Activated naive CD8-positive, alpha-beta T cell treated with anti-CD3 and anti-CD28 coated beads for 36 hours (primary cell): ENCODE measurements at places on chromosomes 1 and 21.

- DNase-seq, result no peak
Measured at GRCh38 chr21:45373991-45374816, 30.8 kb upstream of the COL18A1 start.

DNA sequence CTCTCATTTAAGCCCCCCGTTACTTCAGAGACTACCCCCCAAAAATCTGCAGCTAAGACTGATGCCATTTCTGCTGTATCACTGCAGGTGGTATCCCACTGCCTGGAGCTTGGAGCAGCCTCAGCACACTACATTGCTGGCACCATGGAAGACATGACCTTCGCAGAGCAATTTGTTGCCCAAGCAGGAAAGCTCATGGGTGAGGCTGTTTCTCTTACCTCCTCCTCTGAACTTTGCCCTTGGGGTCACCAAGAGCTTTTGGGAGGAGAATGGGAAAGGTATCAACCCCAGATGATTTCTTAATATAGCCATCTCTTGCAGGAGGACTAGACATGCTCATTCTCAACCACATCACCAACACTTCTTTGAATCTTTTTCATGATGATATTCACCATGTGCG is 2.0 kb downstream of the HSD11B1 start:
- DNase-seq, result no peak

GRCh38 chr21:31490443-31490842 is 146.4 kb upstream of the TIAM1 start:
- no peak for DNase-seq

DNA sequence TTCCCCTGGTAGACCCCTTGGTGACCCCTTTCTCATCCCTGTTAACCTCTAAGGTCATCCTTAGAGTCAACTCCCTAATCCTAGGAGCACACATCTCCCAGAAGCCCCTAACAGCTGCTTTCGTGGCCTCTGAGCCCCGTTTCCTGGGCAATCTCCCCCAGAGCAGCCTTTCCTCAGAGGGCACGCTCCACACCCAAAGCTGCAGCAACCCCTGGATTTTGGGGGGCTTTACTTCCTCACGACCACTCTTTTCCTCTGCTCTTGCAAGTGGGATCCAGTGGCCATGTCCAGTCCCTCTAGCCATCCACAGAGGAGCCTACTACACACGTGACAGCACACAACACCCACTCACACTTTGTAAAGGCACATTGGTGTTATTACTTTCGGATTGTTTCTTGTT is 13.8 kb downstream of the ABCA4 start:
- no peak for DNase-seq

- no peak for DNase-seq
Measured at GRCh38 chr1:213658457-213658856, 329.3 kb upstream of the PROX1 start.

- no peak for DNase-seq
Measured at GRCh38 chr1:112544011-112544688, 35.4 kb downstream of the WNT2B start.

DNA sequence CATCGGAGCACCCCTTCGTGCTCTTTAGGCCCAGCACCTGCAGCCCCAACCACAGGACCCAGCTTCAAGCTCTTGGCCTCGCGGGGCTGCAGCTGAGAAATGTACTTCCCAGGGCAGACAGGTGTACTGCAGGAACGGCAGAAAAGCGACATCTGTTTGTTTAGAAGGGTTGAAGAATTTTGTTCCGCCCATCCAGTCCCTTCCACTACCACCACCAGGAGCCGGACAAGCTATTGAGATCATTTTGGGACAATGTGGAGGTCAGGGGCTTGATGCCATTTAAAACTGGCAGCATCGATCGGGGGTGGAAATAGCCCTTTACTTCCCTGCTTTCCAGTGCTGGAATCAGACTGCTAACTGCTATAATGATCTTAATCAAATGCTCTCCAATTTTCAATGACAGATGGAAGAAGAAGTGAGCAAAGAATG is 1.7 kb downstream of the SERTAD4 start:
- no peak for DNase-seq

GRCh38 chr1:71224741-71225377 is 144.0 kb upstream of the ZRANB2 start:
- no peak for DNase-seq

GRCh38 chr1:219973213-219973612 is 44.9 kb upstream of the SLC30A10 start:
- DNase-seq, result no peak

DNA sequence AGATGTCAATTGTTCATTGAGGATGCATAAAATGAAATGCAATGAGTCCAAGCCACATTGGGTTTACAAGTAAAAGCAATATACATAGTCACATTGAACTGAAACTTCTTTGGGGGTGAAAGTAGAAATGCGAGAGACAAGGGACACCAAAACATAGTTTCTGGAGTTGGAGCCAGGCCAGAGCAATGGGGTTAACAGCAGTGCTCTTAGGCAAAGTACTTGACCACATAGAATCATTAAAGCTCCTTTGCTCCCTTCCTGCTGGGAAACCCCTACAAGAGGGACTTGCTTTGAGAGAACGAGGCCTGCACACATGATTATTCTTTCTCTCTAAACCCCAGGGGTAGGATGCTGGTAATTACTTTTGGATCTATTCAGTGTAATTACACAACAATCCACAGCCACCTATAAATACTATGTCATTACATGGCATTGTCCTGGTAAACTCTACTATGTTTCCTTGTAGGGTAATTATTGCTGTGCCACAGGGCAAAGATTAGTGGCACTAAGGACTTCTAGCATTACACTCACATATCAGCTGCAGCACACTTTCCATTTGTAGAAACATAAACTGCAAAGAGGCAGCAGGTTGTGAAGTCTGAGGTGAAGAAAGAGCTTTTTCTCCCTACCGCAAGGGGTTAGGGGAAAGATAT is 421.6 kb upstream of the PBX1 start:
- DNase-seq, result no peak

GRCh38 chr1:42168391-42168670 is 3.8 kb upstream of the GUCA2A start:
- DNase-seq, result no peak

GRCh38 chr1:33610391-33610790 is 137.9 kb downstream of the ZSCAN20 start:
- DNase-seq, result no peak

DNA sequence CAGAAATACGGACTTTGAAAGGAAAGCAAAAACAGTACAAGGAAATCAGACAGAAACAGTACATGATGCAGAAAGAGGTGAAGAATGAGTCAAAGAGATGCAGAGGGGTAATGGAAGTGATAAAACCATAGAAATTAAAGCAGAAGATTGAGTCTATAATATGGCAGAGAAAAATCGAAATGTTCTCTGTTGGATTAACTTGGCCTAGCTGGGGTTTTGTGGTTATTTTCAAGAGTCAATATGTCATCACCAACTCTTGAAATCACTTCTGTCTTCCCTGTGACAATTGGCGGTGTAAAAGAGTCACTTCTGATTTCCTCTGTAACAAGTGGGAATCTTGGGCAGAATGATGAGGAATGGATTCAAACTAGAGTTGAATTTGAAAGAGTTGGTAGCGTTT is 7.4 kb downstream of the YTHDF2 start:
- no peak for DNase-seq

- DNase-seq, result no peak
Measured at GRCh38 chr1:53303726-53304515, 23.9 kb downstream of the LRP8 start.

GRCh38 chr1:58887059-58887458 is 103.2 kb upstream of the JUN start:
- DNase-seq, result no peak

GRCh38 chr1:162970021-162970420 is 99.1 kb upstream of the RGS4 start:
- DNase-seq, result no peak

DNA sequence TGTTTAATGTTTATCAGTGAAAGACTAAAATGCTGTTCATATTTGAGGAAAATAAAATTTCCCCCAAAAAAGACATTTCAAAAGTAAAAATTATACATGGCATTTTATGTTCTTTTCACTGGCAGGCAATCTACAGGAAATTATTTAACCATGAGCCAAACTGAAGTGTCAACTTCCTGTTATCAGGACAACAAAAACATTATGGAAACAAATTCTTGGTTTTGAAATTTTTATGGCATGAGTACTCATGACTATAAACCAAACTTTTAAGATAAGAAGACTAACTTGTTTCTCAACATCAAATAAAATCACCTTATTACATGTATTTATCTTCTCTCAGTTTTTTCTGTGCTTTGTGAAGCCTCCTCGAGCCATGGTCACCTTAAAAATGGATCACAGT is 698.6 kb downstream of the LTN1 start:
- DNase-seq, result no peak

- no peak for DNase-seq
Measured at GRCh38 chr1:47793563-47793962, 203.6 kb downstream of the TRABD2B start.

DNA sequence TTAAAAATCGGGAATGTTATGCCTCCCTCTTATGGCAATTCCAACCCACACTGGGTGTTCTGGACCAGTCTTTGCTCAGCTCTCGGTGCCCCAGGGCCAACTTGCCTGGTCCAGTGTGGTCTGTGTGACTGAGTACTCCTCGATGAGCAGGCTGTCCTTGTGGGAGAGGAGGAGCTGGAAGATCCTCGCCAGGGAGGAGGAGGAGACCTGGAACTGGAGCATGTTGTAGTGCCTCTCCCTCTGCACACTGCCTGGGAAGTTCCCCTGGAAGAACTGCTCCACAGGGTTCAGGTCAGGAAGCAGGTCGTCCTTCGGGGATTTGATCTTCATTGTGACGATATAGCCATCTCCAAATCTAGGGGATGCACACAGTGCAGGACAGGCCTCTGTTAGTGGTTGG is 88.5 kb upstream of the GCLM start:
- no peak for DNase-seq

GRCh38 chr1:89552471-89553081 is 27.9 kb downstream of the LRRC8B start:
- no peak for DNase-seq

DNA sequence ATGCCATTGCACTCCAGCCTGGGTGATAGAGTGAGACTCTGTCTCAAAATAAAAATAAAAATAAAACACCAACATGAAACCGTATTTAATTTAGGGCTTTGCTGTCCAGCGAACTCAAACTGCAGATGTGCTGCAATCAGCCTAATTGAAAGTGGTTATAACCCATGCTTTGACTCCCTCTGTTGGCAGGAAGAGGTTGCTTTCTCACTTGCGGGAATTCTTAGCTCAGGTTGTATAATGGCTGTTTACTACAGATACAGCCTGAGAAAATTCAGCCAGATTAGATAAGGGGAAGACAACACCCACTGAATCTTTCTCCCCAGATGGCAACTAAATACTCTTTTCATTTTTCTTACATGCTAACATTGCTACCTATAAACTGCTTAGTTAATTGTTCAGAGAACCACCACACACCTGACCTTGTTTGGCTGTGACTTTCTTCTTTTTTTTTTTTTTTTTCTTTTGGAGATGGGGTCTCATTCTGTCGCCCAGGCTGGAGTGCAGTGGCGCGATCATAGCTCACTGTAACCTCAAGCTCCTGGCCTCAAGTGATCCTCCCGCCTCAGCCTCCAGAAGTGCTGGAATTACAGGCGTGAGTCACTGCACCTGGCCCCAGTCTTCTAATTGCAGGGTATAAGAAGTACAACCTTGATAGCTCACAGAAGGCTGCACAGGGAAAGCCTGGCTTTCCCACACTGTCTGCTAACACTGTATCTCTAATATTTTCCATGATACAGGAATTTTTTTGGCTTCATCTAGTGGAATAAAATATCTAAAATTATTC is 34.6 kb downstream of the DNTTIP2 start:
- DNase-seq, result peak; percentile 16

DNA sequence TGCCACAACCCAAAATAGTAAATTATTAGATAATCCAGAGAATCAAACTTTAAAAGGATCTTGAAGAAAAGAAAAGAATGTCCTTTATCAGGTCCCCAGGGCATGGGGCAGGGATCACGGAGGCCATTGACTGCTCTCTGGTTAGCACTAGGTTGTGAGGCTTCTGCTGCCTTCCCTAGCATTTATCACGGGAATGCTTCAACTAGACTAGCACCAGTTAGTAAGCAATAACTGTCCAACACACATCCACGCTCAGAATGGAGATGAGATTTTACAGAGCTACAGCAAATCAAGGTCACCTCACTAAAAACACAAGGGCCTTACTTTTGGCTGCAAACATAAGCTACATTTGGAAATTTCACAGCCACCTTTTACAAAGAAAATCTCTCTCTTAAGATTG is 304.0 kb downstream of the NFIA start:
- DNase-seq, result no peak

- DNase-seq, result no peak
Measured at GRCh38 chr1:82390627-82391026, 589.9 kb downstream of the ADGRL2 start.

DNA sequence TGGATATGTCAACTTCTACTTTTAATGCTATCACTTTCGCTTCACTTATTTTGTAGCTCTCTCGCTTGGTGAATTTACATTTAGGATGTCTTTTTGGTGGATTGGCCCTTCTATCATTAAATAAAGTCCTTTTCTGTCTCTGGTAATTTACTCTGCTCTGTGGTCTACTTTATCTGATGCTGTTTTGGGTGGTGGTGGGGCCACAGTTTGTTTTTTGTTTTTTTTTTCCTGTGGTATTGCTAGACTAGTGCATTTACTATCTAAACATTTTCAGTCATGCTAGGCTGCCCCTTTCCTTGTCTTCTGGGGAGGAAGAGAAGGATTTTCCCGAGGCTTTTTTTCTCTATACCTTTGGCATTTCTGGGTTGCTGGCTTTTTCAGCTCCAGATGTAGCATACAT is 18.1 kb upstream of the FCRLA start:
- no peak for DNase-seq

- no peak for DNase-seq
Measured at GRCh38 chr1:188670837-188671236, 1806.8 kb downstream of the BRINP3 start.

DNA sequence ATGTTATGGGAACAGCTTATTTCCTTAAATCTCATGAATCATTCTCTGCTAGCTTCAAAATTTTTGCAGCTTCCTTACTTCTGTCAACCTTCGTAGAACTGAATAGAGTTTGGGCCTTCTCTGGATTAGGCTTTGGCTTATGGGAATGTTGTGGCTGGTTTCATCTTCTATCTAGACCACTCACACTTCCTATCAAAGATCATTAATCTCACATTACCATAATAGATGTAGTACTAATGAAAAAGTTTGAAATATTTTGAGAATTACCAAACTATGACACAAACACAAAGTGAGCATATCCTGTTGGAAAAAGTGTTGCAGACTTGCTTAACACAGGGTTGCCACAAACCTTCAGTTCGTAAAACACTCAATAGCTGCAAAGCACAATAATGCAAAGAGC is 30.3 kb downstream of the ASPM start:
- DNase-seq, result no peak
